ENCODE measurements at places on chromosomes 12 and 14.
A peak's percentile ranks its signal among the peaks of the same experiment; 100 is the strongest.

DNA sequence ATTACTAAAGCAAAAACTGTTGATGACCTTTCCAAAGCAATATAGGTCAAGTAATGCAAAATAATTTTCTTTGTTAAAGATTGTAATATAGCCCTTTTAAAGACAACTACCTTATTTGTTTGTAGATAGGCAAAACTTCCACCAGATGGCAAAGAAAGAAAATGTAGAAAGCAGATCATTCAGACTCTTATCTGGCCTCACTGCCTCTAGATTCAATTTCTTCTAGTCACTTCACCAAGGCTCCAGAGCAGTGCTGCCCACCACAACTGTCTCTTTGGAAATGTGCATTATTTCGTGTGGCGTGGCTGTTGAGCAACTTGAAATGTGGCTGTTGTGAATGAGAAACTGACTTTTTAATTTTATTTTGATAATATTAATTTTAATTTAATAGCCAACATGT, 127.1 kb downstream of the ITPR2 start:
- no peak for DNase-seq

- DNase-seq, result no peak
Observed at GRCh38 chr12:44101475-44101874, 265.6 kb downstream of the TMEM117 start.

GRCh38 chr12:45598761-45599160, 130.7 kb upstream of the ARID2 start:
- DNase-seq, result no peak

DNA sequence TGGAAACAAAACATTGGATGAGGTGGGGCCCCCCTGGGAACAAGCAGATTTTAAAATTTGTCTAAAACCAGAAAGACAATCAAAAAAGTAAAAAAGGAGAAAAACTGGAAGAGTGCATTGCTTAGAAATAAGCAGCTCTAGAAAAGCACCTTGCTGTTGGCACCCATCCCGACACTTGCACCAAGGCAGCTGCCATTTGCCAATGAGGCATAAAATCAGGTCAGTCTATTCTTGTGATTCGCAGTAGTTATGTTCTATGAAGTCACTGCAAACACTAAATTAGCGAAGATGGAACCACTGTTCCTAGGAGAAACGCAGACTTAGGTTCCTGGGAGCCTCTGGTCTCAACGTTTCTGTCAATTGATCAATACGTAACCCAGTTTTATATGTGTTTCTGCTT, 16.2 kb downstream of the VPS33A start:
- no peak for DNase-seq

DNA sequence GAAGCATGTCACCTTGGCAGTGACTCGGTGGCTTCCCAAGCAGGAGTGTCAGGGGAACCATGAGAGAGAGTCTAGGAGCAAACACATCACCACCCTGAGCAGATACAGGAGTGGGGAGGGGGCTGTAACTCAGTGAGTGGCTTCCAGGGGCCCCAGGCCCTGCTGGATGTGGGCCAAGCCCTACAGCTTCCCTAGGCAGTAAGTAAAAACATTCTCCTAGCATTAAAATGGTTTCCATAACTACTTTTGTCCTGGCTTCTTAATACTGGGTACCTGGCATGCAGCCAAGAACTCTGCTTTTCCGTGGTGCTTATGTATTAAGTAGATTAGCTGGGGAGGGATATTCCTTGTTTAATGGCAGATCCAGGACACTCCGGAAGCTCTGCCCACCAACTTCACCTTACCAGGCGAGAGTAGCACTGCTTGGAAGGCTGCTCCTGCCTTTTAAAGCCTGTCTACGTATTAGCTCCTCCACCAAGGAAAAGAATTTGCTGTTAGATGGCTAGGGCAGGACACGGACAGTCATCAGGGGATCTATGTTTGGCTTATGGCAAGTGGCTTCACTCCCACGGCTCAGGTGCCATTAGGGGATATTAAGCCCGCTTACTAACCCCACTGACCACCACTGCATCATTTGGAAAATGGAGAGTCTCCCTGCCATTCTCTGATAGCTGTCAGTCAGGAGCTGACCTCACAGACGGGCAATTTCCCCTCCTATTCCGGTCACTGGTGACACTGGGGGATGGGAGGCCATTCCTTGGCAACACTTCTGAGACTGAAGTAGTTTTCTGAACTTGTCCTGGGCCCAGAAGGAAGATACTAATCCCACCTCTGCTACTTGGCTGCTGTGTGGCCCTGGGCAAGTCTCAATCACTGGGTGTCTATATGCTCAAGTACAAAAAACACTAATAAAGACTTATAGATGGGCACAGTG, 22.8 kb downstream of the OTUB2 start:
- DNase-seq, result no peak

- DNase-seq, result no peak
Observed at GRCh38 chr14:34220921-34221320, 241.1 kb downstream of the SPTSSA start.

DNA sequence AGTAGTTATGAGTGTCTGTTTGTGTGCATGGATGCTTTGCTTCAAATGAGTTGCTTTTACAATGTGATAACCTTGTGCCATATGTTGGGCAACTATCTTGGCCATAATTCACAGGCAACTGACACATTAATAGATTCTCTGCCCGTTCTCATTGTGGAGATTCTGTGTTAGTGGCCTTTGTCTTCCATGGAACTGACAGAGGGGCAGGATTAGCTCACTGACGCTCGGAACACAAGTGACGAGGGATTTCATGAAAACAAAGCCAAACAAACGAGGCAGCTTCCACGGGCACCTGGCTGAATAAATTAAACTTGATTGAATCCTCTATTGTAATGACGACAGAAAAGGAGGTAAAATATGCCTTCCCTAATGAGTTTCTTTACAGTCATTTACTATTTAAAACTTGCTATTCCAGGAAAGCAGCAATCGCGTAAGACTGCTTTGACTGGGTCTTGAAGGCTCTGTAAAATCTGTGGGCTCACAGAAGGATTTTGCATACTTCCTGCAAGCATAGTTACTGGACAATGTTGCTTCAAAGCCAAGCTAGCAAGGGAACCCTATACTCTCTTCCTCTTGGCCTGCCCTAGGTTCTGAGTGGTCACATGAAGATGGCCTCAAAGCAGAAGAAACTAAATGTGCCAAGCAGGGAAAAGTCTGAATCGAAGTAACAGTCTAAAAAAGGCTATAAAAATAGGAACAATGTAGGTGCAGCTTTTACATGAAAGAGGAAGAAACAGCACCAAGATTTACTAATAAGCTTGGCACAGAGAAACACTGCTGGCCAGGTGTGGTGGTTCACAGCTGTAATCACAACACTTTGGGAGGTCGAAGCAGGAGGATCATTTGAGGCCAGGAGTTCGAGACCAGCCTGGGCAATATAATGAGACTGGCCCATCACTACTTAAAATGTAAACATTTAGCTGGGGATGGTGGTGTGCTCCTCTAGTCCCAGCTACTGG, 28.1 kb upstream of the SINHCAF start:
- no peak for DNase-seq

DNA sequence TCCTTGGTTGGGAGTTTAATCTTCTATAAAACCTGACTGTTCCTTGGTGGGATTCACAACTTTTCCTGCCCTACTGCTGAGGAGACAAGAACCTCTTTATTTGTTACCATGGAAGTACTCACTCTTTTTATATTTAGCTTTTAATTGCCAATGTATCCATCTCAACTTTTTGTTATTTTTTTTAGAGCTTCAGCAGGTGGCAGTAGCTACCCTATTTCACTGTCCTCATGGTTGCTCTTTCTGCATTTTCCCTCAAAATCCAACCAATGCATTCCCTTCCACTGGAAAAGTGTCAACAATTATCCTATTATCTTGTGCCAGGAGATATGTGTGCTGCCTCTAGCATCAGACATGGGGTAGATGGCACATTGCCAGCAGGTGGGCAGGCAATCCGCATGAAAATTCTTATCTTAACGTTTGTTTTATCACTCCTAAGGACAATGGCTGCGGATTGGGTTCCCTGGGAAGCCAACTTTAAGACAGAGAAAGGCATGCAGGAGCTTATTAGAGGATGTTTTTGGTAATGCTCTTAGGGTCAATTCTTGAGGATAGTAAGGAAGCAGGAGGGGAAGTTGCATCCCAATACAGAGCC, 406.4 kb downstream of the SNAPC1 start:
- no peak for DNase-seq

DNA sequence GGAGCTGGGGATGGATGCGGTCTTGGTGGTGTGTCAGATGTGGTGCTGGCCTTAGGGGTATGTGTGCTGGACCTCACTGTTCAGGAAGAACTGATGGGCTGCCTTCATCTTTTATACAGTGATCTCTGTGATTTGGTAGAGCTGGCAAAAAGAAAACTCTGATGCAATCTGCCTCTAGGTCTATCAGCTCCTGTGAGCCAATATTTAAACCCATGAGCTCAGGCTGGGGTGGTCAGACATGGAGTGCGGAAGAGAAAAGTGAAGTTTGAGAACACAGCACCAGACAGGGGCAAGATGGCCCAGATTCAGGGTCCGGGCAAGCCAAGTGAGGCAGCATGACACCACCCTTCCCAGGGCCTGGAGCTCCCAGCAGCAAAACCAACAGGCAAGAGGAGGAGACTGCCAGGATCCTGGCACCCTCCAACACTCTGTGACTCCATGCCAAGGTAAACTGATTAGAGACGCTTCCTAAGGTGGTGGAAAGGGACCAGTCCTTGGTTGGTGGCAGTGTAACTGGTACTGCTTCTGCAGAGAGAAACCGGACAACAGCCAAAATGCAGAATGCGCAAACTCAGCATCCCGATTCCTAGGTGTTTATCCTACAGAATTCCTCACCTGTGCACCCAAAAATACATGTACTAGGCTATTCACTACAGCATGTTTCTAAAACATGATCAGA, 82.3 kb downstream of the CHGA start:
- DNase-seq, result no peak

DNA sequence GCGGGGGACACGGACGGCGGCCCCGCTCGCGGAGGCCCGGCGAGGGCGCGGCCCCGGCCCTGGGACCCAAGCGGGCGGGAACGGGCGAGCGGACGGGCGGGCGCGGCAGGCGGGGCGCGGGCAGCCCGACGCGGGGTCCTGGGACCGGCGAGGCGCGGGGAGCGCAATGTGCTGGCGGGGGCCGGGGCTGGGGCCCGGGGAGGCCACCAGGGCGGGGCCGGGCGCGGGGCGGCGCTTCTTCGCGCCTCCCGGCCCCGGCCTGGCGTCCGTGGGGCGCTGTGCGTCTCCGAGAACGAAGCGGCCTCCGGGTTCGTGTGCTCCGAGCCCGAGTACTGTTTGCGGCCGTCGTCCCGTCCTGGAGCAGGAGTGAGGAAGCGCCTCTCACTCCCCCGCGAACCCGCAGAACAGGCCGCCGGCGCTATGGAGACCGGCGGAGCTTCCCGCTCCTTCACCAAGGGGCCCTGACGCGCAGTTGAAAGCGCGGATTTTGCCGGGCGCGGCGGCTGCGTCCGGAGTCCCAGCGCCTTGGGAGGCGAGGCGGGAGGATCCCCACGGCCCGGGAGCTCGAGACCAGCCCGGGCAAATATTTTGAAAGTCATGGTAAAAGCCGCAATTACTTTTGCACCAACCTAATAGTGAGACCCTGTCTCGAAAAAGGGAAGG, 420 bp upstream of the ANKLE2 start:
- DNase-seq, result peak; percentile 71

DNA sequence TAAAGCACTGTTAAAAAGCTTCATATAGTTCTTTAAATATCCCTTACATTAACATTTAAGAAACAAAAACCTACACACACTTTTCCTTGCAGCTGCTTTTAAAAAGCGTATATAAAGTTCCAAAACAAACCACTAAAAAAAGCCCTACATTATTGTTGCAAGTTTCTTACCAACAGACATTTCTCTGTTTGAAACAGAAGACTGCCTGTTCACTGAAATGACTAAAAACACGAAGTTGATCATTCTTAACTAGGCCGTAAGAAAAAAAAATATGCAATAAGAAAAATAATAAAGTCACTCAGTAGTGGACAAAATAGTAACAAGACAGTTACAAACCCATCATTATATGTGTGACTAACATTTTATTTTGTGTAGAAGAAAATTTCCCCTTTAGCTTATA, 37.3 kb downstream of the KIF21A start:
- DNase-seq, result no peak

- DNase-seq, result no peak
Observed at GRCh38 chr12:95258803-95259202, 41.2 kb downstream of the VEZT start.

DNA sequence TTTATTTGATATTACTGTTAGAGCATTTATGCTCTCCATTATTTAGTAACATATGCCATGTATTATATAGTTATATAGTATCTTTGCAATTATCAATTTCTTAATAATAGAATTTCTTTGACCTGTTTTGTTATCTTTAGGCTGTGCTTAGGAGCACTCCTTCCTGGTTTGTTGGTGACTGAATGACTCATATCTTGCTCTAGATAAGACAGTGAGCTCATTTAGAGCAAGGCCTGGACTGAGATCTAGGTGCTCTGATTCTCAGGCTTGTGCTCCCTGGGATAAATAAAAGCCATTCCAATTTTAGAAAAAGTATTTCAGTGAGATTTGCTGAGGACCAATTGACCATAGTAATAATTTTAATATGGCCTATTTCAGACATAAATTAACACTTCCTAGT, 951.2 kb downstream of the FLRT2 start:
- DNase-seq, result no peak

Measured in hippocampal formation (tissue), 2 donors.